ENCODE measurements at places on chromosomes 2 and 18.

DNA sequence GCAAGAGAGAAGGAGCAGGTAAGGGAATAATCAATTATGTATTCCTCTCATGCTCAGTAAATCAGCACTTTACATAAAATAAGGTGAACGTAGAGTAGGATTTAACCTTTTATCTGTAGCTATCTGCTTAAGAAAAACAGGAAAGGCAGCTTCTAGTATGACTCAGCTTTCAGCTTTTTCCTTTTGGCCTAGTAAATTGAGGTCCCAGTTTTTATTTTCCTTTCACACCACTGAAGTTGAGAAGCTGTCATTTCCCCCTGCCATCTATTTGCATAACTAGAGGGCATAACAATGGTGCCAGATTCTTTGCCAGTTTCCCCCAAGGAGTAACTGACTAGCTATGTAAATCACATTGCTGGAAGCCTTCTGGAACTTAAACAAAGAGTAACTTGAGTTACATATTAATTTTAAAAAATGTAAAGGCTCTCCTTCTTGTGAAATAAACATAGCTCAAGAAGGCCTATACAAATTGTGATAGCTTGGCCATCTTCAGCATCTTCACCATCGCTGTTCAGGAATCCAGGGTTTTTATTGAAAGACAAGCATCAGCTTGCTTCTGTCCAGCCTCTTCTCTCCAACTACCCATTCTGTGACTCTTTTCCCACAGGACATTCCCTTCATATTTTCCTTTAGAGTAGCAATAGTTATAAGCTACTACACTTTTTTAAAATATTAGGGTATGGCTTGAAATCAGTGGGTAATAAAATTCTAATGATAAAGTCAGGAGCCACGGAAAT lies 97.0 kb downstream of the KYNU start:
- no peak for DNase-seq

GRCh38 chr2:43443282-43443681 lies 152.6 kb downstream of the THADA start:
- DNase-seq: no peak

DNA sequence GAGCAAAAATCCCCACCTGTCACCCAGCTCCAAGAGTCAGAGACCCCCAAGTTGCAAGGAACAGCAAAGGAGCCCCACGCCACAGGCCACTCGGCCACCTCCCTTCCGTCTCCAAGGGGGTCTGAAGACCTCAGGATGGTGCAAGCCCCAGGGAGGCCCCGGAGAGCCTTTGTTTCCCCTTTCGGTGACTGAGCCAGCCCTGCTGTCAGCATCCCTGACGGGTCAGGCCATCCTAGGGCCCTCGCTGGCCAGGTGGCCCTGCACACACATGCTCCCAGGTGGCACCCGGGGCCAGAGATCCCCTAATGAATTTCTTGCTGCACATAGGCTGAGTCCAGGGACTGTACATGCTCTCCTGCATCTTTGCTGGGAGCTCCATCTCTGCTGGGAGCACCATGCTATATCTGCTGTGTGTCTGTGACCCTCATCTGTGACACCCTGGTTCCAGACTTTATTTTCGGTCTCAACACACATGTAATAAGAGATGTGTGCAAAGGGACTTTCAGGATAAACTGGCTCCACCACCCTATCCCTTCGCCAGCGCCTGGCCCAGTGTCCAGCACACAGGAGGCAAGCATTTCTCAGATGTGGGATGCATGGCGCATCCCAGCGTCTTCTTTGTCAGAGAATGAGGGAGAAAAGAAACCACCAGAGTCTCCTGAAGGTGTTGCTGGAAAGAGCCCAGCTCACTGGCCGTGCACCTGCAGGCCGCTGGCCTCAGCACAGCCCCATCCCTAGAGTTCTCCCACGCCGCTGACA lies 27.4 kb downstream of the ADI1 start:
- DNase-seq: no peak

DNA sequence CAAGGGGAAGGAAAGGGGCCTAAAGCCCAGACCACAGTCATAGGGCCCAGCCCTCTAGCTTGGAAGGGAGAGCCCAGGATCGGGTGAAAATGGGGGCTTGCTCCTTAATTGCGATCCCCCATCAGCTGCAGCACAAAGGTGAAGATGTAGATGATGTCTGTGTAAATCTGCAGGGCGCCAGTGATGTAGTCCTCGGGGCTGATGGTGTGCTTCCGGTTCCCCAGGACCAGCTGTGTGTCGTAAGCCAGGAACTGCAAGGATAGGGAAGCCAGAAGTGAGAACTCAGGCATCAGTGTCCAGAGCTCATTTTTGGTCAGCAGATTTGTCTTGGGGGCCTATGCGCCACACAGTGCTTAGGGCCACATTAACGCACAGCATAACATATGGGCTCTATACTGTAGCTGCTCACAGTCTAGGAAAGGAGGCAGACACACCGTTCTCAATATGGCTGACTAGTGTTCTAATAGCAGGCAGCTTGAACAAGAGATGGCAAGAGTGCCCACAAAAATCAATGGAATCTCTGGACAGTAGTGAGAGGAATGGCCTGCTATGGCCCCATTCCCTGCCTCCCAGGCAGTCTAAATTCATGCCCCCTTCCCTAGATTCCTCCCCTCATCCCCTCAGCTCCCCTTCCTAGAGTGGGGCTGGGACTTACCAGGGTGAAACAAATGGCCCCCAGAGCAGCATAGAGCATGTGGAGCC lies 5.2 kb downstream of the PNKD start:
- DNase-seq: no peak

- DNase-seq: no peak
These were observed 65.8 kb upstream of the HS6ST1 start for GRCh38 chr2:128384446-128384845.

DNA sequence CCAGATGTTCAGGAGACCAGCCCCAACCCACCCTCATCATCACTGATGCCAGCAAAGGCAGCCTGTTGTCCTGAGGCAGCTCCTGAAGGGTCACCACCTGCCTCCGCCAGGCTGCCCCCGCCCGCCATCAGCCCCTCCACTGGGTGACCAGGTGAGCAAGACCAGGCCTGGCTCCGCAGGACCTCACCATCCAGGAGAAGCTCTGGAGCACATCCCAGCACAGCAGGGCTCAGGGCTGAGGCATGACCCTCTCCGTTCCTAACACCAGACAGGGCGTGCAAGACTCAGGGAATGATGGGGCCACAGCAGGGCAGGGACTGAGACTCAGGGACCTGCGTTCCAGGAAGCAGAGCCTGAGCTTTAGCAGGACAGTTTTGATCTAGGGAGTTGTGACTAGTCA lies 218.8 kb upstream of the RAB6C start:
- DNase-seq: no peak

DNA sequence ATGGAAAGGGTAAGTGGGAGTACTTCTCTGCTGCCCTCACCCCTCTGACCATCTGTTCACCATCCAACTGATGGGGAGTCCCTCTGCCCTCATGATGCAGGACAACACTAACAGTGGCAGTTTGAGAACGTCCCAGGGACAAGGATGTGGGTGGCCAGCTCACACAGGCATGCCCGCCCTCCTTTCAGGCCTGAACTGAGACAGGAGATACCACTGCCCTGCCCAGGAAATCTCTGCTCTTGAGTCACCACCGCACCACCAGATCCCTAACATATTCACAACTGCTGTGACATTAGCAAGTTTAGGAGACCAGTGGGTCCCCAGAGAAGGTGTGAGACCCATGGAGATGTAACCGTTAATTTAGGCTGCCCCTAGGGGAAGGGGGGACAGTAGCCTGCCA lies 66.2 kb downstream of the TRAPPC8 start:
- DNase-seq: no peak

DNA sequence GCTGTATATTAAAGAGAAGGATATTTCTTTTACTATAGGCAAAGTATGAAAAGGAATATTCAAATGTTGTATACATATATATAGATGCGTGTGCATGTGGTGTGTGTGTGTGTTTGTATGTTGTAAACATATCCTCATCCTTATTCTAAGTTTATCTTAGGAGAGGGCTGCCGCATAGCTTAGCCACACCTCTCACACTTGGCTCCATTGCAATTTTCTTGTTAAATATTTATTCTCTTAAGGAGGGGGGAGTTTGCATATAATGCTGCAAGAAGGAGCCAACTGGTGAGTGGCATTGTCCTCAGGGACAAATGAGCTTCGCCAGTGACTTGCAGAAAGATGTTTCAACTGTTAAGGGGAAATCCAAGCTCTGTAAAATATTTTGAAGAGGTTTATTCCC lies 360.1 kb upstream of the RND3 start:
- DNase-seq: no peak

- DNase-seq: no peak
These were observed 79.9 kb downstream of the ANTXR1 start for GRCh38 chr2:69092857-69093256.

- no peak for DNase-seq
These were observed 221.4 kb downstream of the CMPK2 start for GRCh38 chr2:6644261-6644660.

DNA sequence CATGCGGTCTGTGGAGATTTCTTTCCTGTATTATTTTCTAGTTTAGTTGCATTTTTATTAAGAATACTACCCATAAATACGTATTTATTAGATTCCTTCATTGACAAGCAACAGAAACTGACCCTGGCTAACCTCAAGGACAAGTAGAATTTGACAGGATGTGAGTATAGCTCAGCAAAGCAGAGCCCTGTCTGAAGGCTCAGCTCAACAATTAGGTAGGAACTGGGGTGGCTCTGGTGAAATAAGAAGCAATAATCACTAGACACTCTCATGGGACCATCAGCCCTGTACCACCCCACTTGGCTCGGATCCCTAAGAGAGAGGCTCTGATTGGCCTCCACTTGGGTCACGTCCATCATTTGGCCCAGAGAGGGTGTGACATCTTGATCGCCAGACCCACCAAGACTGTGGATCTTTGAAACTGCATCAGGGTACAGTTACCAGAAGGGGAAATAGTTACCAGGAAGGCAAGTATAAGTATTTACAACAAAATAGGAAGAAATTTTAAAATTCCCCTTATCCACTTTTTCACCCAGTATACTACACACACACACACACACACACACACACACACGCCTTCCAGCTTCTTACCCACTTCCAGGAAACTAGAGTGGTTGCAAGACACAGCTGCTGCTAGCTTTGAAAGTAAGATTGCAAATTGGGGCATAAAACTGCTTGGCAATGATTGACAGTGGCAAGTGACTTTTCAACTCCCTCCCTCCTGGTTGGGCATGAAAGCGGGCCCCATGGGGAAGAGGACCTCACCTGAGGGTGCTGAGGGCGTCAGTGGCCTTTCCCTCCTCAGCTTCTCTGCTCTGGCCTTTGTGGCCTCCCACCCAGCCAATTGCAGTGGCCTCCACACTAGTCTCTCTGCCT lies 41.8 kb downstream of the KCTD18 start:
- DNase-seq: no peak

GRCh38 chr2:231464576-231465540 lies 574 bp upstream of the NCL start:
- peak; percentile 100 for DNase-seq

DNA sequence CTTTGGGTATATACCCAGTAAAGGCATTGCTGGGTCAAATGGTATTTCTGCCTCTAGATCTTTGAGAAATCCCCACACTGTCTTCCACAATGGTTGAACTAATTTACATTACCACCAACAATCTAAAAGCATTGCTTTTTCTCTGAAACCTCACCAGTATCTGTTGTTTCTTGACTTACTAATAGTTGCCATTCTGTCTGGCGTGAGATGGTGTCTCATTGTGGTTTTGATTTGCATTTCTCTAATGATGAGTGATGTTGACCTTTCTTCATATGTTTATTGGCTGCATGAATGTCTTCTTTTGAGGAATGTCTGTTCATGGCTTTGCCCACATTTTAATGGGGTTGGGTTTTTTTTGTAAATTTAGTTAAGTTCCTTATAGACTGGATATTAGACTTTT lies 382.6 kb upstream of the ZNF804A start:
- DNase-seq: no peak

- no peak for DNase-seq
These were observed 12.2 kb upstream of the BOD1L2 start for GRCh38 chr18:57134618-57135135.

GRCh38 chr2:9565436-9566153 lies 10.0 kb upstream of the ADAM17 start:
- DNase-seq: no peak

DNA sequence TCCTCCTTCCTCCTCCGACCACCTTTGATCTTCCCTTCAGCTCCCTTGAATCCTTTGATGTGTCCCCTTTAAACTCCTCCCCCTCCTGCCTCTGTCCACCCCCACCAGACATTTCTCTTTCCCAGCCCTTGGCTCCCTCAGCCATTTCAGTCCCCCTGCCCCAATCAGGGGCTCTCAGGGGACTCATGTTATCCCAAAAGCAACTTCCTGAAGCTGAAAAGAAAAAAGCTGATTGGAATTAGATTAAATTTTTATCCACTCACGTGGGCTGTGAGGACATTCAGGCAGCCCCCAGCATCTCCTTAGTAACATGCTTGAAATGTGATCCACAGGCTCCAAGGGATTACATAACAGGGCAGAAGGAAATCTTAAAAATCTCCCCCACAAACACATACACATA lies 81.3 kb downstream of the NEURL3 start:
- no peak for DNase-seq

GRCh38 chr2:9995059-9995458 lies 43.6 kb downstream of the GRHL1 start:
- no peak for DNase-seq

DNA sequence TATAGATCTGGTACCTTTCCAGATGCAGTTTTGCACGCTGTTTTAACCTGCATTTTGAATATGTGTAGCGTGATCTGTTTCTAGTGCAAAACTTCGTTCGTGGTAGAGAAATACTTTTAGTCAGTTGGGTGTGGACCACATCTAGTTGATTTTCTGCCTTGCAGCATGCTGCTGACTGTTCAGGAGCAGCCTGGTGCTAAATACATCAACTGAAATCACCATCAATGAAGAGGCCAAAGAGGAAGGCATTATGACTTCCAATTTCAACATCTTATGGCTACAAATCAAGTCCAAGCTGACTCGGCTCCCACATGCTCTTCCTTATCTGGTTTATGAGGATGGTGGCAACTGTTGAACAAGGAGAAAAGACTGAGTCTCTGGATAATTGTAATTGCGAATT lies 298.5 kb downstream of the ZNF521 start:
- no peak for DNase-seq

- DNase-seq: no peak
These were observed 152.8 kb downstream of the DSEL start for GRCh38 chr18:67363694-67364093.

DNA sequence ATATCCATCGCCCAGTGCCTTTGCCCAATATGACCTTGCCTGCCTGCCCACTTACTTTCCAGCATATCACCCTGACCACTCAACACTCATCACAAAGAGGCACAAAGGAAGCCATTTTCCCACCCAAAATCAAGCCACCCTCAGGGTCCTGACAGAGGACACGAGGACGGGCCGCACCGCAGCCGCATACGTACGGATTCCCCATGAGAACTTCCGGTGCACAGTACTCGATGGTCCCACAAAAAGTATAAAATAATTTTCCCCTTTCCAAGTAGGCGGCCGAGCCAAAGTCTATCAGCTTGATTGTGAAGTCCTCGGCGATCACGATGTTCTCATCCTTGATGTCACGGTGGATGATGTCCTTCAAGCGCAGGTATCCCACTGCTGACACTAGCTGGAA lies 10.0 kb upstream of the MTERF4 start:
- DNase-seq: no peak

- DNase-seq: no peak
These were observed 29.5 kb downstream of the PKDCC start for GRCh38 chr2:42077343-42077742.

DNA sequence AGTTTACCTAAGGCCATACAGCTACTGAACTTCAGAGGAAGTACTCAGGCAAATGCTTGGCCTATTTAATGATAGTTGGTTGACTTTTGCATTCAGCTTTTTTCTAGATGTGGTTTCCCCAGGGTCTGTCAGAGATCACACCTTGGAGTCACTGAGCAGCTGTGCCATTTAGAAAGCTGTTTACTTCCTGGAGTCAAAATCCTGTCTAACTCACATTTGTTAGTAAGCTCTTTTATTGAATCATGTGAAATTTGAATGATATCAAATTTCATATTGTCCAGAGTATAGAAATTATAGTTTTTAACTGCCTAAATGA lies 7.6 kb upstream of the TRIB2 start:
- DNase-seq: no peak
